ENCODE measurements at places on chromosomes 5 and 9.
A peak's percentile ranks its signal among the peaks of the same experiment; 100 is the strongest.

- no peak for DNase-seq
Observed at GRCh38 chr9:14813336-14814248, 91.1 kb upstream of the CER1 start.

- no peak for DNase-seq
Observed at GRCh38 chr5:114308017-114308416, 53.9 kb upstream of the KCNN2 start.

GRCh38 chr9:96137671-96138429 lies 164.1 kb downstream of the HSD17B3 start:
- no peak for DNase-seq

GRCh38 chr5:142412581-142412980 lies 87.8 kb upstream of the SPRY4 start:
- no peak for DNase-seq

DNA sequence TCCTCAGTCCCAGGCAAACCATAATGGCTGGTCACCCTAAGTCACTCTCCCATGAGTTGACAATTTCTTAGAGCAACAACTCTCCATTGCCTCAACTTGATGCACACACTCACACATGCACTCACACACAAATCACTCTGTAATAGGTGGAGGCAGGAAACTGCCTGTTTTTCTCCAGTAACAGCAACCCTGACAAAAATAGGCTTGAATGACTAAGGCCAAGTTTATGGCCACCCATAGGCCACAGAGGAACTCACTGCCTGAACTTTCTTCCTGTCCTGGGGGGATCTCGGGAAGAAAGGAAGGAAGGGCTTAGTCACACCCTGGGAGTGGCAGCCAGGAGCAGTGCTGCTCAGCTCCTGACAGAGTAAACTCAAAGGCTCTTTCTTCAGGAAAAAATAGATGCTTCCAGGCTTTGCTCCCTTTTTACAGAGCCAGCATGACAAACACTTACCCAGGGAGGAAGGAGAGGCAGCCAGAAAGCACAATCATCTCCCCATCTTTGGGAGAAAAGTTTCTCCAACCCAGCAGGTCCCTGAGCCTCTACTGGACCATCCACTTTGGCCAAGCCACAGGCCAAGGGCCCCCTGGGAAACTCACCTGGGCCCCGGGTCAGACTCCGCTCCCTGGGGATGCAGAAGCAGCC lies 368 bp downstream of the SH3TC2 start:
- no peak for DNase-seq

- no peak for DNase-seq
Observed at GRCh38 chr9:34654323-34655051, 2.5 kb downstream of the IL11RA start.

DNA sequence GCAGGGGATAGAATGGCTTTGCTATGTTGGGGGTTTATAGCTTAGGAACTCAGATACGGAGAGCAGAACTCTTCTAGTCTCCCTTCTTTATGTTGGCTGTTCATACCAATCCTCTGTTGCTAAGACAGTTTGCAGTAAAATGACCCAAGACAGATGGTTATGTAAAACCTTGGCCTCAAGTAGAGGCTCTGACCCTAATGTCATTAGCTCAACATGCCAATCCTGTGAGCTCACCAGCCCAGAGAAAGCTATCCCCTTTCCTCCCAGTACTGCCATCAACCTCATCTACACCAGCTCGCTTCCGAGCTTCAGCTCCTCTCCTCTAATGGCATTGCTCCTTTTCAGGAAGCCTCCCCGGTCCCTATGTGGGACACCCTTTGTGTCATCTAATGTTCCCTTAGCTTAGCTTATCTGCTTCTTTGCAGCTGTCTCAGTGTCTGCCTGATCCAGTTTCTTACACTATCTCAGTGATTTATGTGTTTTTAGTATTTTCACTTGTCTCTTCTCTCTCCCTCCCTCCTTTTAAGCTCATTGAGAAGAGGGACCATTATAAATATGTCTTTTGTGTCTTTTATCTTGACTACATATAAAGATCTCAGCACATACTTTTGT lies 281.3 kb upstream of the CLINT1 start:
- no peak for DNase-seq

DNA sequence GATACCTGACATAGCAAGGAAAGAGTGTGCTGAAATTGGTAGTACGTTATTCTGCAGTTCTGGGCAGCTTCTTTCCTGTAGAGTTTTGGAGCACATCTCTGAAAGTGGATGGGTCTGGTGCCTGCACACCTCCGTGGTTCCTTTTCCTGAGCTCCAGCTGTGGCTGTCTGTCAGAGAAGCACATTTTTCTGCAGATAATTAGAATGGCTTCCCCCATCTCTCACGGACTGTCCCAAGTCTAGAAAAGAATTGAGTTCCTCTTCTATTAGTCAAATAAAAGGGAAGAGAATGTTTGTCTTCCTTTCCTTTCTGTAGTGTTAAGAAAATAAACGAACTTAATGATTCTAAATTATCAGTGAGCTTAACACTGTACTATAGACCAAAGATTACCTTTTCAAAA lies 55.7 kb downstream of the VCAN start:
- no peak for DNase-seq

DNA sequence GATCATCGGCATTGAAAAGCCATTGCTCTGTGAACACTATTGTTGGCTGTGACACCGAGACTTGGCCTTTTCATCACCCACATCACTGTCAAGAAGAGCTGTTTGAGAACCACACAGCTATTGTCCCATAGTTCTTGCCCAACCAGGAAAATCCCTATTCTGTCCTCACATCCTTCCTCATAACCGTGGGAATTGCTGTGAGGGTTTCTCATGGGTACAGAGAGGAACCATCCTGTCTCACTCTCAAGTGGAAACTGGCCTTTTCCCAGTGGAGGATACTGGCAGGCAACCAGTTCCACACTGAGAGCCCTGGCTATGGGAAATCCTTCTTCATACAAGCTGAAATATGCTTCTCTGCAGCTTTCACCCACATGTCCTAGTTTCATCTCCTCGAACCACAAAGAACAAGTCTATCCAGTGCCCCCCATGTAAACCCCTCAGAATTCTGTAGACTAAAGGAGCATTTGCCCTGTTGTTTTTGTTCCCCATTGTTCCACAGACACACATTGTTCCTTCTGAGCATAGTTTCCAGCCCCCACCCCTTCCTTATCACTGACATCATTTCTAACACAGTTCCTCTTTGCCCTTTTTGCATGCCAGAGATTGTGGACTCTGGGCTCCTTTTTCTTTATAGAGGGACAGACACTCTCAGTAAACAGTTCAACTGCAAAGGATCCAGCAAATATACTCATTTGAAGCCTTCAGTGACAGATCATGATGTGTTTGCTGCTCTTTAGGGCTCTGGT lies 57.8 kb upstream of the C5orf46 start:
- DNase-seq = no peak

- DNase-seq = no peak
Observed at GRCh38 chr9:95649801-95650213, 133.0 kb upstream of the PTCH1 start.

DNA sequence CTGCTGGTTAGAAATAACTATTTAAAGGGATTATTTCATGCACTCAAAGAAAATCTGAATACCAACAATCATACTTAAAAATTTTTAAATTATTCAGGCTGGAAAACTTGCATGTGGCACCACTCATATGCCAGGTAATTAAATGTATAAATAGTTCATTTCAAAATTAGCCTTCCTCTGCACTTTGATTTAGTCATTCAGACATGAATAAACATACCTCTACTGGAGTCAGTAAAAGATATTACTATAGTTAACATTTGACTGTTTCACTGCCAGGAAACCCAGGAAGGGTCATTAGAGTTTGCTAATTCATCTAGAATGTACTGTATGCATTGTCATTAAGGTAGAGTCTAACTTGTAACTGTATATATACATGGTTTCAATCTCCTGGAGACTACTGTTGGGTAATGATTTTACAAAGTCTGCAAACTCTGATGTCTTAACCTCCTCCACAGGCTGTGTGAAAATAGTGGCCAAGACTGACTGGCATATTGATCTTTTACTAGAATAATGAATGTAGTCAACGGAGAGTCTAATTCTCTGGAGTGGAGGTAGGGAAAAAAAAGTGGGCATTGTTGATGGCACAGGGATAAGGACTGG lies 43.7 kb downstream of the TEX10 start:
- DNase-seq = no peak

DNA sequence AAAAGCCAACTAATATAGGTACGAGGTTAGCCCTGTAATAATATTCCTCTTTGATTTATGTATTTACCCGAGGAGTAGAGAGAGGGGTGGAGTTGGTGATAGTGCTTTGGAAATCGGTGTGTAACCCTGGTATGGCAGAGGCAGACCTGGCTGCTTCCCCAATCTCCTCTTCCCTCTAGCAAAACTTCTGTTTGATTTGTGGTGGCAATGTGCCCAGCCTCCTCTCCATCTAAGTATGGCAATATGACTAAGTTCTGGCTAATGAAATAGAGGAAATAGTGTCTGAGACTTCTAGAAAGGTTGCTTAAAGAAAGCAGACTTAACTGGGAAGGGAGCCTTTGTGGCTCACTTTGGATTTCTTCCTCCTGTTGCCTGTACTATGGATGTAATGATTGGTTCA lies 491.1 kb downstream of the ENC1 start:
- no peak for DNase-seq

- DNase-seq = no peak
Observed at GRCh38 chr9:133423216-133423615, 1.0 kb downstream of the ADAMTS13 start.

- DNase-seq = no peak
Observed at GRCh38 chr9:79152306-79152705, 419.5 kb upstream of the TLE4 start.

DNA sequence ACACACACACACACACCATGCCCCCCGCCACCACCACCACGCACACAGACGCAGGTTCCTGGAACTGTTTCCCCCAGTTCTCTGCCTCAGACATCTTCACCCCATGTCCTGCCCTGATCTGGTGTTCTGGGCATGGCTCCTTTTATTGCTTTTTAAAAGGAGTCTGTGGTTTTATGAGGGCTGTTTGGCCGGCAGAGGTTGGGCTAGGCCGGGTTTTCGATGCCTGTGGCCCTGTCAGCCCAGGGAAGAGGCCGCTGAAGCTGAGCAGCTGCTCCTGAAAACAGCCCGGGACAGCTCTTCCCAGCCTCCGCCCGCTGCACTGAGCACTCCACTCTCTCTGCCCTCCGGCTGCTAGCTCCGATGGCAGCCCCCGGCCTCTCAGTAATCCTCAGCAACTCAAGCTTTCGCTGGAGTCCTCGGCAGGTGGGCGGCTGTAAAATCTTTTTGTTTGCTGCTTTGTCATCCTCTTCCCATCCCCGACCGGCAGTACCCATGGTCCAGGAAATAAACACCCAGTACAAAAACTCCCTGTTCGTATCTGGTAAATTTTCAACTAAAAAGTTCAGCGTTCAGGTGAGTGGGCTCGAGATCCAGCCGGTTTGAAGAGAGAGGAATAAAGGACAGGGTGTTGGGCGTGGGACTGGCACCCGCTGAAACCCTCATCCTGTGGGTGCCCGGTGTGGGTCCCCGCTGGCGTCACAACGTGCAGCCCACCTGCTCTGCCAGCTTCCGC lies 103.0 kb upstream of the ERCC6L2 start:
- DNase-seq = no peak

GRCh38 chr9:109166171-109166770 lies 778 bp downstream of the FRRS1L start:
- DNase-seq = no peak

GRCh38 chr5:79702606-79703380 lies 13.2 kb downstream of the CMYA5 start:
- DNase-seq = no peak

- no peak for DNase-seq
Observed at GRCh38 chr9:103301051-103301450, 305.9 kb downstream of the CYLC2 start.

DNA sequence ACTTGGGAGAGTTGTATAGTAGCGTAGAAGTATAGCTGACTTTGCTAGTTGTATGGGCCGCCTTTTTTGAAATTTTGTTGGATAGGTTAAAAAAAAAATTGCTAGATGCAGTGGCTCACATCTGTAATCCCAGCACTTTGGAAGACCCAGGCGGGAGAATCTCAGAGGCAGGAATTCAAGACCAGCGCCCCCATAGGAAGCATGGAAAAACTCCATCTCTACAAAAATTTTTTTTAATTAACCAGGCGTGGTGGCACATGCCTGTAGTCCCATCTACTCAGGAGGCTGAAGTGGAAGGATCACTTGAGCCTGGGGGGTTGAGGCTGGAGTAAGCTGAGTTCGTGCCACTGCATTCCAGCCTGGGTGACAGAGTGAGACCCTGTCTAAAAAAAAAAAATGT lies 59.2 kb downstream of the SMC5 start:
- no peak for DNase-seq

- DNase-seq = no peak
Observed at GRCh38 chr9:2059274-2059929, 44.3 kb downstream of the SMARCA2 start.

GRCh38 chr5:138352722-138353559 lies 456 bp downstream of the KDM3B start:
- DNase-seq = peak; percentile 75

DNA sequence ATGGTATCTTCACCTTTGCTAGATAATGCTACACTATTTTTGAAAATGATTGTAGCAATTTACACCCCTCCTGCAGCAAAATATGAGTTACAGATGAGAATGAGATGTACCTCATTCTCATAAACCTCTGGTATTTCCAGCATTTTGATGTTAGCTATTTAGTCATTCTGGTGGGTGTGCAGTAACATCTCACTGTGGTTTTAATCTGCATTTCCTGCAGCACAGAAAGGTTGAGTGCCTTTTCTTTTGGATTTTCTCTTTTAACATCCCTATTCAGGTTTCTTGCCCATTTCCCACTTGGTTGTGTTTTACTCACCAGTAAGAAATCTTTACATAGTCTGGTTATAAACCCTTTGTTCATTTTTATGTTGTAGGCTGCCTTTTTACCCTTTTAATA lies 206.2 kb downstream of the NR3C1 start:
- no peak for DNase-seq

- DNase-seq = no peak
Observed at GRCh38 chr9:98917746-98918487, 25.8 kb upstream of the COL15A1 start.

DNA sequence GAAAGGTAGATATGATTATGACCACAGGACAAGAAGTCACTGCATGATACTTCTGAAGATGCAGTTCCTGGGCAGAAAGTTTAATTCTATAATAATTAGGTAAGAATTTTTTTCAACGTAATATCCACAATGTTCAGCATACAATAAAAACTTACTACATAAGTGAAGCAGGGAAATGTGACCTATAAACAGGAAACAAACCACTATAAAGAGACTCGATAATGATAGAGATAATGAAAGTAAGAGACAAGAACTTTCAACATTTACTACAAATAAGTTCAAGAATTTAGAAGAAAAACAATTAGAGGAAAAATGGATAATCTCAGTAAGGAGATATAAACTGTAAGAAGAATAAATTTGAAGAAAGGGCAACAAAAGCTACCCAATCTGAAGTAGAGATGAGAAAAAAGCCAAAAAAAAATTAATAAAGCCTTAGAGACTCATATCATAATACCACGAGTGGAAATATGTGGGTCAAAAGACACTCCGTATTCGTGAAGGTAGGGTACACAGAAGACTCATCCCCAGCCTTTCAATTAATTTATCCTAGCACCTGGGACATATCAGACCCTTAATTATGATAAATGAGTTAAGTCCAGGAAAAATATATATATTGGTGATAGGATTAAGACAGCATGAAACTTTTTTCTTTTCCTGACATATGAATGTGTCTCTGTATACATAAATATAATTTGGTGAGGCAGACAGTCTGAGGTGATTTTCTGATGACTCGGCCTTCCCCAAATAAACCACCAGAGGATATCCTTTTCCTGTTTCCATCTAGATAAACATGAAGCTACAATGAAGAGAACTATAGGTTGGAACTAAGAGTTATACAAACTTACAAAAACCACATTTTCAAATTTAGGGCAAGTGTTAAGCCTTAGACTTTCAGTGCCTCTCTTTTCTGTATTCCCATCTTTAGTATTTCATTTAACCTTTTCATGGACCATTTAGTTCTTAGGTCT lies 120.4 kb downstream of the RAPGEF6 start:
- DNase-seq = peak; percentile 15

GRCh38 chr5:173315495-173316338 lies 12.5 kb downstream of the STC2 start:
- no peak for DNase-seq
